ENCODE measurements at places on chromosomes 16 and 17.

GRCh38 chr16:23407436-23408127, 45.4 kb downstream of the COG7 start:
- DNase-seq = no peak

GRCh38 chr17:6856051-6856450, 24.5 kb upstream of the TEKT1 start:
- DNase-seq = no peak

- DNase-seq = no peak
Observed at GRCh38 chr17:3635474-3636153, 436 bp downstream of the SHPK start.

- DNase-seq = no peak
Observed at GRCh38 chr17:80422276-80422675, 7.3 kb downstream of the ENDOV start.

- DNase-seq = no peak
Observed at GRCh38 chr17:6587310-6587709, 31.0 kb upstream of the PITPNM3 start.

GRCh38 chr16:64253096-64253495, 868.8 kb downstream of the CDH11 start:
- no peak for DNase-seq

- no peak for DNase-seq
Observed at GRCh38 chr16:1787322-1788094, 4.7 kb downstream of the NUBP2 start.

DNA sequence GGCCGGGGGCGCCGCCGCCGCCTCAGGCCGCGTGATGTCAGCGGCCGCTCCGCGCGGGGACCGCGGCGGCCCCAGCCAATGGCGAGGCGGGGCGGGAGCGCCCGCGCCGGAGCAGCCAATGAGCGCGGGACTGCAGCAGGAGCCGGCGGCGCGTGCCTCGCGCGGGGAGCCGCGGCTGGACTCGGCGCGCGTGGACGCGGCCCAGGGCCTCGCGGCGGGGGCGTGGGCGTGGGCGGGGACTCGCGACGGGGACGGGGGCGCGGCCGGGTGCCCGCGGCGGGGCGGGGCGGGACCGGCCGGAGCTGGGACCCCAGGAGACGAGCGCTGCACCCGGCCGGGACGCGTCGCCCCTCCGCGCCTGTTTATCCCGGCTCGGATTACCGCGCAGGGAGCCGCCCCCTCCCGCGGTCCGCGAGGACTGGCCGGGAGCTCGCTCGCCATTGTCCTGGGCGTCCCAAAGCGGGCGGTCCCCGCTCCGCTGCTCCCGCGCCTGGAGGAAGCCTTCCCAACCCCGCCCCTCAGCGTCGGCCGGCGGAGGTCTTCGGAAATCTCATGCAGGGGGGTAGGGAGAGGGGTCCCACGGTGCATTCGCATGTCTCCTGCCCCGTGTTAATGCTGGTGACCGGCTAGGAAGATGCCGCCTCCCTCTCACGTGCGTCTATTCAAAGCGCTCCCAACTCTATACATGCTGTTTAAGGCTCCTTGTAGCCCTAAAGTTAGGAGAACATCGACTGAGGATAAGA, at the start of gene RNF157:
Gene RNF157, minus strand, starts transcription at position 33 of the 743 bp plus-strand sequence. CDS start 253 bp downstream, outside the sequence.
- DNase-seq = peak; percentile 62

GRCh38 chr17:80270836-80271235, 10.2 kb downstream of the RNF213 start:
- DNase-seq = no peak

DNA sequence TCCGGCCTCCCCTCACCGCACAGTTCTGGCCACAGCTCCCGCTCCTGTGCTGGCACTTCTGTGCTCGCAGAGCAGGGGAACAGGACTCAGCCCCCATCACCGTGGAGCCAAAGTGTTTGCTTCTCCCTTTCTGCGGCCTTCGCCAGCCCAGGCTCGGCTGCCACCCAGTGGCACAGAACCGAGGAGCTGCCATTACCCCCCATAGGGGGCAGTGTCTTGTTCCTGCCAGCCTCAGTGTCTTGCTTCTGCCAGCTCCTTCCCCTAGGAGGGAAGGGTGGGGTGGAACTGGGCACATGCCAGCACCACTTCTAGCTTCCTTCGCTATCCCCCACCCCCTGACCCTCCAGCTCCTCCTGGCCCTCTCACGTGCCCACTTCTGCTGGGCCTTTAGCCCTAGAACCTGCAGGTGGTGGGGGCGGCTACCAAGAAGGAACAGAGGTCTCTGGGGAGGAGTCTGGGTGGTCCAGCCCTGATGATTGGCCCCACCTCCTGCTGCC, 645 bp upstream of the ELMO3 start:
- DNase-seq = no peak

DNA sequence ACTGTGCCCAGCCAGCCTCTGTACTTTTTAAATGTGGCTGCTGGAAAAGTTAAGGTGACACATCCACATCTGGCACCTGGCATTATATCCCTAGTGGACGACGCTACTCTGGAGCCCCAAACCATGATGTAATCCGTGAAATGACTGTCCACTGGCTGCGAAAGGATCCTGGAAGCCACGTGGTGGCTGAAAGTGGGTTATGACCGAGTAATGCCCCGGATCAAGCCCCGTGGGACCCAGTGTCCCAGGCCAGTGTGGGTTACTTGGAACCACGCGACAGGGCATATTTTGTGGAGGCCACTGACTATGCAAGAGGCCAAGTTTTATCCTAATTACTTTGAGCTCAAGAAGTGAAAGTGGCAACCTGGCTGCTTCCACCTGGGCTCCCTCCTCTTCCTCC, 79.6 kb downstream of the PGS1 start:
- DNase-seq = no peak

GRCh38 chr16:23113185-23113584, 36.1 kb downstream of the USP31 start:
- no peak for DNase-seq

GRCh38 chr16:80063031-80063712, 462.6 kb upstream of the MAF start:
- DNase-seq = no peak

Data from T-helper 22 cell (primary cell).